ENCODE measurements at places on chromosomes 7 and 10. TPM values are rescaled to one million over a fixed set of nuclear protein-coding genes. Genes with fewer than 3 reads are reported as not detected.
A peak's percentile ranks its signal among the peaks of the same experiment; 100 is the strongest.

The NME8 gene
- not detected for polyA plus RNA-seq

The PODXL gene
- polyA plus RNA-seq, result 70.8 TPM

The C10orf62 gene
- 0.17 TPM for polyA plus RNA-seq

The HMX2 gene
- not detected for polyA plus RNA-seq

The AKR1C4 gene
- polyA plus RNA-seq, result not detected

The INHBA gene
- polyA plus RNA-seq, result 7.9 TPM

The PRKCQ gene
- polyA plus RNA-seq, result 12.5 TPM

The CYP26C1 gene
- not detected for polyA plus RNA-seq

The CARD11 gene
- polyA plus RNA-seq, result 0.22 TPM

The LBX1 gene
- polyA plus RNA-seq, result 4.8 TPM

The PPA1 gene
- polyA plus RNA-seq, result 112 TPM

The CTAGE4 gene
- polyA plus RNA-seq, result 0.73 TPM

DNA sequence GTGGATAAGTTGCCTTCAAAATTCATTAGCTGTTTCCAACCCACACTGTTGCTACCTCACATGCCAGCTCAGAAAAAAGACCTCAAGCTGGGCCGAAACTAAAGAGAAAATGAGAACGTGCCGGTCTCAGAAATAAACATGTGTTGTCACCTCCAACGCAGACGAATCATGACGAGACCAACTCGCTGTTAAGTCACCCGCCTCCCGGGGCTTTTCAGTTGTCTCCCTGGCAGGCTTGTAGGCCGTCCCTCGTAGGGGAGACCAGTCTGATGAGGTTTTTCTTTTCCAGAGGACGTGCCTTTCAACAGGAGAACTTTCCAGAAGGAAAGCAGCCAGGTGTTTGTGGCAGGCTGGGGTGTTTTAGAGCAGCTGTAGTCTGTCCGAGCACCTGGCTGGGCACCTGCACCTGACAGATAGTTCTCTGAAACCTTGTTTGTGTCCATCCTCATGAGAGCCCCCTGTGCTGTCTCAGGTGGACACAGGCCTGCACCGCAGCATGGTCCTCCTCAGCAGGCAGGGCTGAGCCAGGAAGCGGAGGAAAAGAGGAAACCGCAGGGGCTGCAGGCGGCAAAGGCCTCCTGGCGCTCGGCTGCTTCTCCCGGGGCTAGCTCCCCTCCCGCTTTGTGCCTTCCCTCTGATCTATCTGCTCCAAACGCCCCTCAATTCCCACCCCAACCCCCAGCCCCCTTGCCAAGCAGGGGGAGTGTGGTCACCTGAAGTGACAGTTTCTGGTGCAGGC, 78.8 kb downstream of the CHST15 start:
- no peak for DNase-seq

GRCh38 chr10:29946953-29947700, 112.3 kb downstream of the JCAD start:
- DNase-seq, result peak; percentile 64

DNA sequence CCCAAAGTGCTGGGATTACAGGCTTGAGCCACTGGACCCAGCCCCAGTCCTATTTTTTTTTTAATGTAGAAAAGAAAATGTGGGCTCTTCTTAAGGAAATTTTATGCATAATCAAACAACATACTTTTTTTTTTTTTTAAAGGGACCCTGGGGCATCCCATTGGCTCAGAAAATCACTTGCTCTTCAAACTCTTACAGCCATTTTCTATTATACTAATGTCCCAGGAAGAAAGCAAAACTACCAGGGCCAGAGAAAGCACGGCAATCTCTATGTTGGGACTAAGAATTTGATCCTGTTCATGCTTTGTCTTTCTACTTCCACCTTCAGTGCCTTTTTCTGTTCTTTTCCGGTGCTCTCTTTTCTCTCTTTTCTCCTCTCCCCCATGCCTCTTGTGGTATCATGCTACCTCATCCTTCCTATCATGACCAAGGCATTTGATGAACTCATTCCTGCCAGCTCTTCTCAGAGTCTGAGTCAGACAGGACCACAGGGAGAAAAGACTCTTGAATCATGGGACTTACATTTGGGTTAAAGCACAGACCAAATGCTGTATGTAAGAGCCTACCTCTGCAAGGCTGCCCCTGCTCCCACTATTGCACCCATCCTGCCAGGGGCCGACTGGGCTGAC, 76.4 kb upstream of the CCNY start:
- DNase-seq, result no peak

DNA sequence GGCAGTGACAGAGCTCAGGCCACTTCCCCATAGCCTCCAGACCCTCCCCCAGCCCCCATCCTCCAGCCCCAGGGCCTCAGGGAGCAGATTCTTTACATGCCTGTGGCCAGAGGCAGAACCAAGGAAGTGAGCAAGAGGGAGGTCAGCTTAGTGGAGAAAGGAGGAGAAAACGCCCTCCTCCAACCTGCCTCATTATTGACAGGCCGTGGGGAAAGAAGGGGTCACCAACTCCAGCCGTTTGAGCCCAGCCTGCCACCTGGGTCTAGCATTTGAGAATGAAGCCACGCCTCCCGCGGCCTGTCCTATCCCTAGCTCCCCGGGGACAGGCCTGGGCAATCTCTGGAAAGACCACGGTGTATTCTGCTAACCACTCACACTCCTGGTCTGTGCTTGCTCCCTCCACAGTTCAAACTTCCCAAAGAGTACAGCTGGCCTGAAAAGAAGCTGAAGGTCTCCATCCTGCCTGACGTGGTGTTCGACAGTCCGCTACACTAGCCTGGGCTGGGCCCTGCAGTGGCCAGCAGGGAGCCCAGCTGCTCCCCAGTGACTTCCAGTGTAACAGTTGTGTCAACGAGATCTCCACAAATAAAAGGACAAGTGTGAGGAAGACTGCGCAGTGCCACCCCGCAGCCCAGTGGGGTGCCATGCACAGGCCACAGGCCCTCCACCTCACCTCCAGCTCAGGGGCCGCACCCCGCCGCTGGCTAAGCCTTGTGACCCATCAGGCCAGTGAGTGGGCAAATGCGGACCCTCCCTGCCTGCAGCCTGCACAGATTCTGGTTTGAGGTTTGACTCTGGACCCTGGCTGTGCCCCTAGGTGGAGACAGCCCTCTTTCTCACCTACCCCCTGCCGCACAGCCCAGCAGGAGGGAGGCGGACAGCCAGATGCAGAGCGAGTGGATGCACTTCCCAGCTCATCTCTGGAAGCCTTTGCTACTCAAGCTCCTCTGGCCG, 14.3 kb upstream of the TRIM8 start:
- DNase-seq, result peak; percentile 78

DNA sequence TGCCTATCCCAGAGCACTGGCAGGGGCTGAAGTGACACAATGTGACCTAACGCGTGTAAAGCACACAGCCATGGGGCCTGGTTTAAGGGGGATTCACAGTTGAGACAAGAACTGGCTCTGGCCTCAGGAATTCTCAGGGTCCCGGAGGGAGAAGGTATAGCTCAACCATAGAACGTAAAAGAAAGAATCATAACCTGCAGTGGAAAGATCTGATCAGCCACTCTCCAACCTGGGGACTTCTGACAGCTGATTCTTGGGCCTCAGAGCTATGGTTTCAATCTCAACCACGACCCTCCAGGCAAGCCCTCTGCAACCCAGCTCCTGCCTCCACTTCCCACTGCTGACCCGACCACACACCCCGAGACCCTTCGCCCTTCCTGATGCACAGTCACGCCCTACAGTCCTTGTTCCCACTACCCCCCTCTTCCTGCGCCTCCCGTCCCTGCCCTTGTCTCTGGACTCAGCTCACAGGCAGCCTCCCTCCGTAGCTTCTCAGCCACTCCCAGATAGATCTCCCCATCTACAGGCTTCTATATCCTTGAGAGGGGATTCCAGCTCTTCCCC, 245.2 kb downstream of the BUB3 start:
- DNase-seq, result no peak

DNA sequence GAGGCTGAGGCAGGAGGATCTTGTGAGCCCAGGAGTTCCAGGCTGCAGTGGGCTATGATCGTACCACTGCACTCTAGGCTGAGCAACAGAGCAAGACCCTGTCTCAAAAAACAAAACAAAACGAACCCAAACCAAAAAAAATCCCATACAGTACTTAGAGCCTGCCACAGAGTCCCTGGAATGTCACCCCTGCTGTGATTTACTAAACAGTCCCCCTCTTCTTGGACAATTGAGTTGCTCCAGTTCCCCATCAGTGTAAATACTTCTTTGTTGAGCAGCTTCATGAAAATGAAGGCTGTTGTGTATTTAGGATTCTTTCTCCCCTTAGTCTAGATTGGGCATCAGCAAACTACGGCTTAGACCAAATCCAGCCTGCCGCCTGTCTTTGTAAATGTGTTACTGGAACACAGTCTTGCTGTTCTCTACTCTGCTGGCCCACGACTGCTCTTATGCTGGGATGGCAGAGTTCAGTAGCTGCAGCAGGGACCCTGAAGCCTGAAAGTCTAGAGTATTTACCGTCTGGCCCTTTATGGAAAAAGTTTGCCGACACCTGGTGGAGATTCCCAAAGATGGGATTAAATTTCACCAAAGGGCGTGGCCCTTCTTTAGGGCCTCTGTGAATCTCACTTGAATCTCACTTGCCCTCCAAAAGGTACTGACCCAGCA, 57.8 kb downstream of the PALD1 start:
- DNase-seq, result no peak

DNA sequence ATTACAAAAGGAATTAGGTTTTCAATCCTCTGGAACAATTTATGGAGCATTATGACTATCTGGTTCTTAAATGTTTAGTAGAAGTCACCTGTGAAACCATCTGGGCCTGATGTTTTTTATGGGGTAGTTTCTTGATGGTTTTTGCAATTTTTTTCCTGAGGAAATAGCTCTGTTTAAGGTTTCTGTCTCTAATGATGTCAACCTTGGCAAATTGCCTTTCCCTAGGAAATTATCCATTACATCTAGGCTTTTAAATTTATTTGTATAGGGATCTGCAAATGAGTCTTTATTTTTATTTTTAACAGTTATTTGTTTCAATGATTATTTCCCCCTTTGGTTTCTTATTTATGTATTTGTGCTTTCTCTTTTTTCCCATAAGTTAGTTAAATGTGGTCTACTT, 222.8 kb downstream of the GALNT17 start:
- DNase-seq, result peak; percentile 66

DNA sequence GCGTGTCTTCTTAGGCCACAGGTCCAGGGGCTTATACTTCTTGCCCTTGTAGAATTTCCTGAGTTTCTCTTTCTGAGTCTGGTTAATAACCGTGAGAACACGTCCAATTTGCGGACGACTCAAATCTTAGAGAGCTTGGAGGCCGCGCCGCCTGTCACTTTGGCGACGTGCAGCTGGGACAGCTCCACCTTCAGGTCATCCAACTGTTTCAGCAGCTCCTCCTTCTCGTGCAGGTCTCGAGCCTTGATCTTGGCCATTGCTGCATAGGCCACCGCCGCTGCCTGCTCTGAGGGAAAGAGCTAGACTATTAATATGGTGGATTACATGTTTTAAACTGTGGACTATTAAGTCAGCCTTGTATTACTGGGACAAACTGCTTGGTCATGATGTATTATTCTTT, 26.9 kb downstream of the EVX1 start:
- no peak for DNase-seq

GRCh38 chr7:48458701-48459524, 287.7 kb downstream of the ABCA13 start:
- DNase-seq, result no peak

DNA sequence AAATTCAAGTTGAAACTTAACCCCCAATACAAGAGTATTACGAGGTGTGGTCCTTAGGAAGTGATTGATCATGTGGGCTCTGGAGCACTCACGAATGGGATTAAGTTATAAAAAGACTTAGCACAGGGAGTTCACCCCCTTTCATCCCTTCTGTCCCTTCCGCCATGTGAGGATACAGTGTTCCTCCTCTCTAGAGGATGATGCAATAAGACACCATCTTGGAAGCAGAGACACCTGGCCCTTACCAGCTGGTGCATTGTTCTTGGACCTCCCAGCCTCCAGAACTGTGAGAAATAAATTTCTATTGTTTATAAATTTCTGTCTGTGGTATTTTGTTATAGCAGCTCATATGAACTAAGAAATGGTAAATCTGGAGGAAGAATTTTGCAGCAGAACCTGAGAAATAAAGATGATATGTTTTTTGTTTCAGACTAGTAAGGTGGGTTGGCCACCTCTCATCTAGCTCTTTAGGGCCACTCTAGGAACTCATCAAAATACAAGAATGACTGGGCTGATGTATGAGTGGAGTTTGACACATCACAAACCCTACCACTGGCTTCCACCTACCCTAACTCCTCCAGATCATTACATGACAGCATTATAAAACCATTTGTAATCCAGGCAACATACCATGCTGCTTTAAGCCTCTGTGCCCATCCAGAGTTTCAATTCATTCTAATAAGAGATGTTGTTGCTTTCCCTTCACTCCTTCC, 22.4 kb downstream of the SLC26A5 start:
- no peak for DNase-seq

- DNase-seq, result no peak
Measured at GRCh38 chr10:5670662-5671375, 4.4 kb upstream of the ASB13 start.

- DNase-seq, result no peak
Measured at GRCh38 chr7:91883676-91884362, 3.3 kb upstream of the MTERF1 start.

DNA sequence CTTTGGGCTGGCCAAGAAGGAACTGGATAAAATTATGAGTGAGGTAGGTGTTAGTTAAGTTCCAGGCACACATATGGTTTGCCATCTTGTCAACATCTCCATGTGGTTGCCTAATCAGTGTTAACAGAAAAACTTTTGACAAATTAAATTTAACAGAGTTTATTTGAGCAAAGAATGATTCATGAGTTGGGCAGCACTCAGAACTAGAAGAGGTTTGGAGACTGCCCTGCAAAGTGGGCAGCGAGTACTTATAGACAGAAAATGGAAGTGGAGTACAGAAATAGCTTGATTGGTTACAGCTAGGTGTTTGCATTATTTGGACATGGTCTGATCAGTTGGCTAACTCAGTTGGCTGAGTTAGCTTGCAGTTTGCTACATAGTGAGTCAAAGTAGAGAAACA, 37.5 kb upstream of the AGK start:
- DNase-seq, result no peak

DNA sequence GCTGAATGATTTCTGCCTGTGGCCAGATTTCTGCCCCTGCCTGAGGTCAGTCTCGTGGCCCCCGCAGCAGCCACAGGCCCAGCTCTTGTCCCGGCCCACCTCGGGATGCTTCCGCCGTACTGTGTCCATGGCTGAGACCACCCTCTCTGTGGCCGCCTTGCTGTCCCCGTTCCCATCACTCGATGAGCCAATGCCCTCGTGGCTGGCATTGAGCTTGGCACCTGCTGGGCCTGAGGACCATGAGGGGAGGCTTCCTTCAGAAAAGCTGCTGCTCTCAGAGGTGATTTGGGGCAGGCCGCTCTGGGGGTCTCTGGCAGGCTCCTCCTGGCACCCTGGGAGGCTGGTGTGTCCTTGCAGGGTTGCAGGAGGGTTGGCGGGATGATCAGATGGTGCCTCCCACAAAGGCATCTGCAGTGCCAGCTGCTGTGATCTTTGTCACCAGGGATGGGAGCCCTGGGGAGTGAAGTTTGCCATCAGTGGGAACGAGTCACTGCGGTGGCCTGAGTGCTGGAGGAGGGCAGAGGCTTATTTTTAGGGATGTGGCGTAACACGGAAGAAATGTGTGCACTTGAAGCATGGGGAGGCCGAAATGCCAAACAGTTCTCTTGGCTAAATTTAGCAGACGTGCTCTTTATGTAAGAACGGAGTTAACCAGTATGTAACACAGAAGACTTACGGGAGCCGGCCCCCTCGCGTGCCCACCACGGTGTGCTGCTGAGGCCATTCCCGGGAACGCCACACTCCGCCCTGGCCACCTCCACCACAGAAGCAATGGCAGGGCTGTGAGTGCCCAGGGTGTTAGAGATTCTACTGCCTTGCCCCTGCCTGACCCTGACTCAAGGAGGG, 47.7 kb downstream of the VIPR2 start:
- no peak for DNase-seq

- DNase-seq, result no peak
Measured at GRCh38 chr7:145584401-145584800, 532.2 kb upstream of the CNTNAP2 start.

GRCh38 chr7:96244244-96244991, 77.5 kb downstream of the SLC25A13 start:
- DNase-seq, result no peak

All from muscle of back (tissue), 13 donors.